Memory B cell (primary cell): ENCODE measurements at places on chromosomes 6 and 20.

DNA sequence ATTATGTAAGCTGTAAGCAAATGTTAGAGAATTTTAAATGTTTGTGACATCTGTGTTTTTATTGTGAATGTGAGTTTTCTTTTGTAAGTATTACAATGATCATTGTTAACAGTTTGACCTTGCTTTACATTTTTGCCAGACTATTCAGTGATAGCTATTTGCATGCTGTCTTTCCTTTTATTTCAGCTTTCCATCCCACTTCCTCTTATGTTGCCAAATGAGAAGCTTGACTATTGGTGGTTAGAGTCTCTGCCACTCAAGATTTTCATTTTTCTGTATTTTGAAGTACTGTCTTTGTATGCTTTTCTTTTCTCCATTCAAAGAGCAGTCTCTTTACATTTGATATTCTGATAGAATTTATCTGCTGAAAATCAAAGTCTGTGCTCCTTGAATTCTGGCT lies 104.1 kb downstream of the PRIM2 start:
- DNase-seq: no peak

- peak; percentile 37 for DNase-seq
Observed at GRCh38 chr20:48846516-48847492, 19.0 kb upstream of the PREX1 start.

GRCh38 chr6:134564705-134565104 lies 246.8 kb upstream of the SGK1 start:
- no peak for DNase-seq

- no peak for DNase-seq
Observed at GRCh38 chr6:142942238-142942637, 2.7 kb downstream of the HIVEP2 start.

- no peak for DNase-seq
Observed at GRCh38 chr20:17616480-17617211, 46.8 kb downstream of the DSTN start.

- no peak for DNase-seq
Observed at GRCh38 chr20:17810062-17810631, 110.4 kb downstream of the BANF2 start.

GRCh38 chr6:155234687-155235086 lies 29.1 kb upstream of the CLDN20 start:
- no peak for DNase-seq

DNA sequence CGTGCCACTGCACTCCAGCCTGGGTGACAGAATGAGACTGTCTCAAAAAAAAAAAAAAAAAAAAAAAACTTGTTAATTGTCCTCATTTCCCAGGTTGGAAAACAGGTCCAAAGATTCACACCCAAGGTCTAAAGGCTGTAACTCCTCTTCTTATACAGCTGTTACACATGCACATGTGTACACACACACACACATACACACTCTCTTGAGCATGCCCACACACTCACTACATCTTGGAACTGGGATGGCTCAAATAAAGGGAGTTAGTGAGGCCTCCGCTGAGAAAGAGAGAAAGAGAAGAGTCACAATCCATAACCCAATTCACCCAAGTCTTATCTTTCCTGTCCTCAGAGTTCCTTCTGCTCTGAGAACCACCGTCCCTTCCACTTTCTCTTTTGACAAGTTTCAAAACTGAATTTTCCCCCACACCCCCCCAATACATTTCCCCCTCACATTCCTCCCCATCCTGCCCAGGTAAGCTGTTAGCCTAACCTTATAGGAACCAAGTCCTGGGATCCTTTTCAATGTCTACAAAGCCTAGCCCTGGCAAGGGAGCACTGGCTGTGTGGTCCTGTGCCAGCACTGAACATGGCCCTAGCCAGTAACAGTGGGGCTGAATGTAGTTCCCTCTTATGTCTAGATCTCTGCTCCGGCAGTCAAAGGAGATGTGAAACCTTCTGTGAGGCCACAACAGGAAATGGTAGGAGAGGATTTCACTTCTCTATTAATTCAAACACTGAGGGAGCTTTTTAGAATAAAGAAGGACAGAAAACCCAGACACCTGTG lies 3.2 kb upstream of the HLA-DMB start:
- DNase-seq: peak; percentile 74

DNA sequence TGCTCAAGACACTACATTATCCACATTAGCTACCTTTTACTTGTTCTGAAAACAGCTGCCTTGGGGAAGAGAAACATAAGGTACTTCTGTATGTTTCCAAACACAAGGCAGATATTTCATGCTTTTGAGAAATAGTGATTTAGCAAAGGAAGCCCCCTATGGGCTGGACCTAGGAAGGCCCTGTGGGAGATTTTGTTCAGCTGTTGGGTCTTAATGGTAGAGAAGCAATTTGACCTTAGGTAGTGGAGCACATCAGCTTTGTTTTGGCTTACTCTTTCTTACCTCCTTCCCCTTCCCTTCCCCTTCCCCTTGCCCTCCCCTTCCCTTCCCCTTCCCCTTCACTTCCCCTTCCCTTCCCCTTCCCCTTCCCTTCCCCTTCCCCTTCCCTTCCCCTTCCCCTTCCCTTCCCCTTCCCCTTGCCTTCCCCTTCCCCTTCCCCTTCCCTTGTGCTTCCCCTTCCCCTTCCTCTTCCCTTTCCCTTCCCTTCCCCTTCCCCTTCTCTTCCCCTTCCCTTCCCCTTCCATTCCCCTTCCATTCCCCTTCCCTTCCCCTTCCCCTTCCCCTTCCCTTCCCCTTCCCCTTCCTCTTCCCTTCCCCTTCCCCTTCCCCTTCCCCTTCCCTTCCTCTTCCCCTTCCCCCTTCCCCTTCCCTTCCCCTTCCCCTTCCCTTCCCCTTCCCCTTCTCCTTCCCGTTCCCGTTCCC lies 84.6 kb downstream of the ANKS1A start:
- DNase-seq: no peak

DNA sequence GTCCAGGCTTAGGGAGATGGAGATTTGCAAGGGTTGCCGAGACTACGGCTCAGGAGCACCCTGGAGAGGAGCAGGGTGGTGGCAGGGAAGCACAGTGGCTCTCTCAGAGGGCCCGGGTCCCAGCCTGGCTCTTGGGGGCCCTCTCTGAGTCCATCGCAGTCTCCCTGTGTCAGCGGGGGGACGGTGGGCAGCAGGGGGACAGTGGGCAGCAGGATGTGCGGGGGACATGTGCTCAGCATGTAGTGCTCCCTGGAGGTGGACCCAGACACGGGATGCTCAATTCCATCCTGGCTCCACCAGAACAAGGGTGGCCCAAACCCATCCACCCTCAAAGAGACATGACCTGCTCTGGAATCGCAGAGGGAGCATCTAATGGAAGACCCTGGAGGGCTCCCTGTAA lies 43.0 kb upstream of the ZBP1 start:
- no peak for DNase-seq

DNA sequence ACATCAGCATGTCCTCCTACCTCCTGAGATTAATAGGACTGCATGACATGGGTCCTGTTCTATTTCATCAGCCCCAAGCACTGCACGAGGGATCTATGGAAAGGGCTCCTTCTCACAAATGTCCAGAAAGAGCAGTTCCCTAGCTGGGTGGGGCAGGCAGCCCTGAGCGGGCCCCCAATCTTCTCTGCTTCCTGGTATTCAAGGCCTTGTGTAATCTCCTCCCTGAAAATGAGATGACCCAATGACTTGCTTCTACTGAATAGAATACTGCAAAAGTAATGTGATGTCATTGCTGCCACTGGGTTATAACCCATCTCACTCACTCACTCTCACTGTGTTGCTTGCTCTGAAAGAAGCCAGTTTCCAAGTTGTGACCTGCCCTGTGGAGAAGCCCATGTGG lies 126.4 kb downstream of the OPRM1 start:
- DNase-seq: no peak

DNA sequence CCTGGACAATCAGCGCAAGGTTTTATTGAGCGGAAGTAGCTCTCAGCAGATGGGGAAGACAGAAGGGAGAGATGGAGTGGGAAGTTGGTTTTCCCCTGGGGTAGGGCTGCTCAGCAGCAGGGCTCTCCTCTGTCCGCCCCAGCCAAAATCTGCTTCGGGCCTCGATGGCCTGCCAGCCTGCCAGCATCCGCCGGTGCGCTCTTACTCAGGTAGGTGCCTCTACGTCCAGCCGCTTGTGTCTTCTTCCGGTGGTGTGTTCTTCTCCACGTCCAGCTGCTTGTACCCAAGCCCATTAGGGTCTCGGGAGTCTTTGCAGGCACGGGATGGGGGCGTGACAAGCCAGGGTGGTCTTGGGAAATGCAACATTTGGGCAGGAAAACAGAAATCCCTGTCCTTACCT lies 1340.0 kb upstream of the MAP3K7 start:
- no peak for DNase-seq

DNA sequence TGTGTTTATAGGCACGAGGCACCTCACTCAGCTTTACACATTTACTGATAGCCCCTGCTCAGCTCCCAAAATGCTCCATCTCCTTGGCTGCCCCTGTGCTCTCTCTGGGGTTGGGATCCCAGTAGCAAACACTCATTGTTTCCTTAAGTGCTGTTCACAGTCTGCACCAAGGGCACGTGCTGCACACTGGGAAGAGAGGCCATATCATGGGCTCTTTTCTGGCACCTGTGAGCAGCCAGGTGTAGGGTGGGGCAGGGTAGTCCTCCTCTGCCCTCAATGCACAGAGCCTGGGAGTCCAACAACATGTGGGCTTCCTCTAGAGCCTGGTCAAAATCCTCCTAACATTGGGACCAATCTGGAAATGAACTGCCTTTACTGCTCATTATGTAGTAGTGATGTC lies 67.9 kb downstream of the BANF2 start:
- no peak for DNase-seq

GRCh38 chr6:38720295-38720694 lies 5.2 kb downstream of the DNAH8 start:
- no peak for DNase-seq

- DNase-seq: no peak
Observed at GRCh38 chr6:163857421-163857820, 442.9 kb downstream of the QKI start.

GRCh38 chr6:53894091-53894490 lies 99.3 kb downstream of the LRRC1 start:
- no peak for DNase-seq

DNA sequence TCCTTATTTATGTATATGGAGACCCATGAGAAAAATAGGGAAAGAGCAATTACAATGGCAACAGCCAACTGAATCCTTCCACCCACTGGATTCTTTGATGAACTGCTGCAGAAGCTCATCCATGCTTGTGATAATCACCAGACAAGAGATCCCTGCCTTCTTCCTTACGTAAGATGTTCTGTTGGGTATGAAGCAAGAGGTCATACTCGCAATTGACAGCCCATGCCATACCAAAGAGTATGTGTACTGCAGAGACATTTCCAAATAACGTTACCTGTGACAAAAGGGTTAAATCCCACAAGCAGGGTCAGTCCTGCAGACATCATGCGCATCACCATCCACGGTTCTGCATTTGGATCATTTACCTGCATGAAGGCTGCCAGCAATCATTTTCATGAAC lies 27.8 kb downstream of the ELOVL5 start:
- no peak for DNase-seq

- no peak for DNase-seq
Observed at GRCh38 chr6:31227143-31227542, 44.7 kb downstream of the HLA-C start.

GRCh38 chr6:156686301-156686994 lies 90.7 kb upstream of the ARID1B start:
- peak; percentile 35 for DNase-seq

- no peak for DNase-seq
Observed at GRCh38 chr6:82348130-82348529, 15.5 kb upstream of the TPBG start.

DNA sequence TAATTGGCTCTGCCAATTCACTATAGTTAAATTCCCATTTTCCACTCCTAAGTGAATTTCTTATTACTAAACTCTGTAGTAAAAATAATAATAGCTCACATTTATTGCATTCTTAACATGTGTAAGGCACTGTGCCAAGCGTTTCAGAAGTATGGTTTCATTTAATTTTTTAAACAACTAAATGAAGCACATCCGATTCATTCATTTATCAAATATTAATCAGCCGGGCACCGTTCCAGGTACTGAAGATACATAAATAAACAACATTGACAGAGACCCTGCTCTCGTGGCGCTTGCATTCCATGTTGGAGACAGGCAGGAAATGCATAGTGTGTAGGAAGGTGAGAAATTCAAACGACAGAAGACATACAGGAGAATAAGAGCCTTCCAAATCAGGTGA lies 423.2 kb upstream of the JARID2 start:
- no peak for DNase-seq

- DNase-seq: no peak
Observed at GRCh38 chr6:162713974-162714780, 13.4 kb downstream of the PRKN start.

DNA sequence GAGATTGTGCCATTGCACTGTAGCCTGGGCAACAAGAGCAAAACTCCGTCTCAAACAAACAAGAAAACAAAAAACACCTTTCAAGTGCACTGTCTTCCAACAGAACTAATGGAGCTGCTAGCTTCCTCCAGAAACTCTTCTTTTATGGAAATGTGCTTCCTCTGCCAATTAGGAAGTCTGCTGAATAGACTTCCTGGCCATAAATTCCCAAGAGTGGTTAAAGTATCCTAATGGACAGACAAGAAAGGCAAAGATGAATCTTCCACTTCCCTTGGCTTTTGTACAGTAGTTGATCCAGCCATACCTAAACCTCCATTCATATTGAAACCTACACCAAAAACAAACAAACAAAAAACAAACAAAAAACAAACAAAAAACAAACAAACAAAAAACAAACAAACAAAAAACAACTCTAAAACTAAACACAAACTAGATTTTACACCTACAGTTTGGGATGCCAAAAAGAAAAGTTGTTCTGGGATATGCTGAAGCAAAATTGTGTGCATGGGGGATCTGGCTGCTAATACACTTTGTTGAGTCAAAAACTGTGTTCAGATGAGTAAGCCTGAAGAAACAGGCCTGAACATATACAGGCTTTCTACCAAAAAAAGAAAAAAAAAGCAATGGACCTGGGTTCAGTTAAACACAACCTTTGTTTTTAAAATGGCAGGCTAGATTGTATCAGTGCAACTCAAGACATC lies 59.8 kb upstream of the CARMIL1 start:
- DNase-seq: no peak

DNA sequence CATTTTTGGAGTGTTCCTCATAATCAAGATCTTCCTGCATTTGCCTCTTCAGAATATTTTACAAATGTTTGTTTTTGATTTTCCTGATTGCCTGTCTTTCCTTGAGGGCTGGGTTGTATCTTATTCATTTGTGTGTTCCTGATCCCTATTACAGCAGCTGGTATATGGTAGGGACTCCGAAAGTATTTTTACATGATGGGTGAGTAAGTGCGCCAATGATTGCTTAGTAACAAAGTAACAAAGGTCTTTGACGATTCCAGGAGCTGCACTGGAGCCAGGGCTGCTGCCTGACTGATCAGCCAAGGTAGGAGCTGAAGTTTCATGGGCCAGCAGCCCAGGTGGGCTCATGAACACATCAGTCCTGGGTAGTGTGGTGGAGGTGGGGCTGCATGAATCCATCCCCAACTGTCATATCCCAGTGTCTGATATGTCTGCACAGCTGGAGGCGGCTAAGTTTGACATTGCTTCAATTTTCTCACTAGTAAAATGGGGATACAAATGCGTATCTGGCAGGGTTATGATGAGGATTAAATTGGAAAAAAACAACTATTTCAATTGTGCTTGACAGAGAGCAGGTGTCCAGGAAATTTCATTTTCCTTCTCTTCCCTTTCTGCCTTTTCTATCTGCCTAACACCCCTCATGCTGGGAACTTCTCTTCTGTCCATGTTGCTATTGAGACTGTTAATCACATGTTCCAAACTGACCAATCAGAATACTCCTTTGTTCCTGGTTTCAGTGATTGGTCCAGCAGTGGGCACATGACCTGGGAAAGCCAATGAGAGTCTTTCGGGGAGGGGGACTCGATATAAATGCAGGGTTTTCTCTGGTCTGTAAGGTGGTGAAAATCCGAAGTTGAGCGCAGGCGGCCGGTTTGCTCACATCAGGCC lies 90.7 kb downstream of the CDH26 start:
- DNase-seq: no peak

GRCh38 chr6:3359101-3359752 lies 97.6 kb downstream of the SLC22A23 start:
- DNase-seq: no peak
